ENCODE measurements at places on chromosomes 6 and 20. TPM values are rescaled to one million over a fixed set of nuclear protein-coding genes. Genes with fewer than 3 reads are reported as not detected.
A peak's percentile ranks its signal among the peaks of the same experiment; 100 is the strongest.

- DNase-seq: no peak
- H3K36me3 ChIP-seq: no peaks in the 10 kb centered on the region
- H3K4me1 ChIP-seq: no peaks in the 10 kb centered on the region
- H3K4me3 ChIP-seq: no peak overlapping the region
Observed at GRCh38 chr6:167435209-167435728, 110.4 kb downstream of the TTLL2 start.

Gene VWA7
- 8.1 TPM for total RNA-seq

DNA sequence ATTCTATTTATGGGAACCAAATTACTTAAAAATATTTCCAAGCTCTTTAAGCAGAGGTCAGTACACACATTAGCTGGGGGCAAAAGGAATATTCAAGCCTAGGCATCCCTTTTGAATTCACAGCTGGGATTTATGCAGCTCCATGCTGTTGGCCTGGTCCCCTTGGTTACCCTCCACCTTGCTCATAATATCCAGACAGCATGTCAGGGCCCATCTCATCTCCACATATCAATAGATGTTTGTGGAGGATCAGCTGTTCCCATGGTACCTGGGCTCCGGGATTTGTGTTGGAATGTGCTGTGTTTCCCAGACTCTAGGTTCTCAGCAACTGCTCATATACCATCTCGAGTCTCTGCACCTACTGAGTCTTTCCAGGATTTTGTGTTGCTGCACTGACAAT is 534.8 kb downstream of the BMP2 start:
- no peaks in the 10 kb centered on the region for H3K27me3 ChIP-seq
- no peaks in the 10 kb centered on the region for H3K36me3 ChIP-seq
- DNase-seq: no peak
- no peak overlapping the region for H3K4me3 ChIP-seq
- H3K27ac ChIP-seq: no peak overlapping the region

GRCh38 chr20:53020834-53021233 is 48.7 kb downstream of the TSHZ2 start:
- H3K36me3 ChIP-seq: no peaks in the 10 kb centered on the region
- no peak overlapping the region for H3K4me3 ChIP-seq
- no peak overlapping the region for H3K27ac ChIP-seq
- no peaks in the 10 kb centered on the region for H3K4me1 ChIP-seq
- no peaks in the 10 kb centered on the region for H3K27me3 ChIP-seq

GRCh38 chr6:116279232-116280160 is at the start of gene TSPYL1:
Gene TSPYL1, minus strand, starts transcription at chr6:116279930. Its CDS starts 100 bp downstream, at chr6:116279830.
- no peaks in the 10 kb centered on the region for H3K27me3 ChIP-seq
- peak within 1 kb of the TSS; percentile 80 for H3K4me3 ChIP-seq
- no peaks in the 10 kb centered on the region for H3K36me3 ChIP-seq
- peak; percentile 97 for DNase-seq

DNA sequence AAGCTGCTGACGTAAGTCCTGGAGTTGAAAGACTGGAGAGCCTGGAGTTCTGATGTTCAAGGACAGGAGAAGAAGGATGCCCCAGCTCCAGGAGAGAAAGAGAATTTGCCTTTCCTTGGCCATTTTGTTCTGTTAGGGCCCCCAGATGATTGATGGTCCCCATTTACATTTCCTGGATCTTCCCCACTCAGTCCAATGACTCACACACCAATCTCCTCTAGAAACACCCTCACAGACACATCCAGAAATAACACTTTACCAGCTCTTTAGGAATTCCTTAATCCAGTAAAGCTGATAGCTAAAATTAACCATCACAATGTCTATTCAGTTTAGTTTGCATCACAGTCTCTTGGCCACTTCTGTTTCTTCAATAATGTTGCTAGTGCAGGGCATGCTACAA is 260.2 kb upstream of the IRAK1BP1 start:
- H3K4me1 ChIP-seq: no peaks in the 10 kb centered on the region
- H3K27me3 ChIP-seq: no peaks in the 10 kb centered on the region
- no peak overlapping the region for H3K27ac ChIP-seq
- H3K36me3 ChIP-seq: no peaks in the 10 kb centered on the region
- no peak overlapping the region for H3K4me3 ChIP-seq
- DNase-seq: no peak

Gene ZMYND8
- 56.5 TPM for total RNA-seq

- DNase-seq: no peak
- H3K27me3 ChIP-seq: no peaks in the 10 kb centered on the region
- peak overlapping the region; percentile 43 for H3K27ac ChIP-seq
- H3K4me1 ChIP-seq: peaks cover 69% of the 10 kb centered on the region
- H3K4me3 ChIP-seq: no peak overlapping the region
Observed at GRCh38 chr6:113647143-113647889, 209.8 kb upstream of the MARCKS start.

Gene SLC44A4
- total RNA-seq: 389 TPM

Gene SLC22A3
- total RNA-seq: 4.5 TPM

DNA sequence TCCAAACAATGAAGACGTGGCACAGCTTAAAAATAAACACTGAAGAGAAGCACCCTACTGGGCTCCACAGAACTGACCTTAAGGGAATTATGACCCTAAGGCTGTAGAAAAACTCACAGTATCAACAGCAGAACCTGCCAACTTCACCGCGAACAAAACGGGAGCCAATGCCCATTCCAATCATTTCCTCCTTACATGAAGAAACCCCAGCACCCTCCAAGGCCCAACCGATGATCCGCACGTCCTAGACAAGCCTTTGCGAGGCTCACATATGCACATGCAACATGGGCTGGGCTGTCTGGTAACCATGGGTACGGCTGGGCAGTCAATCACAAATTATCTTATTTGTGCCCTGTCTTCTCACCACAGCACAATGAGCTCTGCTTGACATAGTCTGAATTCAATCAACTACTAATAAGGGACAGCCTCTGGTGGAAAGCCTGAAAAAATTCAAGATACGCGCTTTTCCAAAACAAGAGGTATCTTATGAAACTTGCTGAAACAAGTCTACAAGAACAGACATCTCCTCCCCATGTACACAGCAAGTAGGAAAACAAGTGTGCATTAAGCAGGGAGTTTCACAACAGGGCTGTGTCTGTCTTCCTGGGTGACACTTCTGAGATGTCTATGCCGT is 1.7 kb downstream of the DIDO1 start:
- peak; percentile 40 for DNase-seq
- no peaks in the 10 kb centered on the region for H3K36me3 ChIP-seq
- no peaks in the 10 kb centered on the region for H3K27me3 ChIP-seq
- H3K4me1 ChIP-seq: peaks cover 64% of the 10 kb centered on the region
- peak overlapping the region; percentile 99 for H3K27ac ChIP-seq

Gene KCNK16
- total RNA-seq: not detected

DNA sequence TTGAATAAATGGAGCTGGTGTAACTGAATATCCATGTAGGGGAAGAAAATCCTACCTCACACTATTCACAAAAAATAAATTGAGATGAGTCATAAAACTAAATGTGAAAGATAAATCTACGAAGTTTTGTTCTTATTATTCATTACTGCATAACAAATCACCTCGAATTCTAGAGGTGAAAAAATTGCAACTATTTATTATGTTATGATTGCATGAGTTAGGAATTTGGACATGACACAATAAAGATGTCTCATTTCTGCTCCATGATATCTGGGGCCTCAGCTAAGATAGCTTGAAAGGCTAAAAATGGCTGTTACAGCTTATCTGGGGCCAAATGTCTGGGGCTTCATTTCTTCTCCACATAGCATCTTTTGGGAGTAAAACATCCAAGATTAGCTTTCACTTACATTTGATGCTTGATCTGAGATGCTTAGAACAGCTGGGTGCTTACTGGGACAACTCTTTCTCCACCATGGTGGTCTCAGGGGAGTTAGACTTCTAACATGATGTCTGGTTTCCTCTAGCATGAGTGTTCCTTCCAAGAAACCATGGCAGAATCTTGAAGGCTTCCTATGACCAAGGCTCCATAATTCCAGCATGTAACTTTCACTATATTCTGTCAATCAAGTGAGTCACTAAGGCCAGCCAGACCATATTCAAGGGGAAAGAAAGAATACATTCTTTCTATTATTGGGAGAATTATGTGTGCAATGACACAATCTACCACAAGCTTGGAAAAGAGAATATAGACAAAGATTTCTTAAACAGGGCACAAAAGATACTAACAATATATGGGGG is 30.1 kb downstream of the OR2B6 start:
- H3K4me3 ChIP-seq: no peak overlapping the region
- no peaks in the 10 kb centered on the region for H3K36me3 ChIP-seq
- no peaks in the 10 kb centered on the region for H3K4me1 ChIP-seq
- DNase-seq: no peak

DNA sequence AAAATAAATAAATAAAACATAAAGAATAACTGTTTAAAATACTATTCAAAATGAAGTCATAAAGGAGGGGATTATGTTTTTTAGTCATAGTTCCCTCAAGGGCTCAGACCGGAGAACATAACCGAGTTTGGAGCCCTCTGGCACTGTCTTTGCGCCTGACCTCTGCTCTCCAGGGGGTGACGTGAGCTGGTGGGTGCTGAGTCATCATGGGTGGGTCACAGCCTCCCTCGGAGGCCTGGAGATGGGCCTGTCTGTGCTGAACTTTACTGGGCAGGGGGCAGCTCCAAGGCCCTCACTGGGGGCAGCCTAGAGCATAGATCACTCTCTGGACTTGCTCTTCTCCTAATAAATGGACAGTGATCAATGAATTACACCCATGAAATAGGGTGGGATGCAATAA is 3.1 kb upstream of the MAVS start:
- peak overlapping the region; percentile 77 for H3K27ac ChIP-seq
- H3K36me3 ChIP-seq: no peaks in the 10 kb centered on the region
- H3K4me1 ChIP-seq: peaks cover 17% of the 10 kb centered on the region
- peak; percentile 42 for DNase-seq
- no peak overlapping the region for H3K4me3 ChIP-seq

DNA sequence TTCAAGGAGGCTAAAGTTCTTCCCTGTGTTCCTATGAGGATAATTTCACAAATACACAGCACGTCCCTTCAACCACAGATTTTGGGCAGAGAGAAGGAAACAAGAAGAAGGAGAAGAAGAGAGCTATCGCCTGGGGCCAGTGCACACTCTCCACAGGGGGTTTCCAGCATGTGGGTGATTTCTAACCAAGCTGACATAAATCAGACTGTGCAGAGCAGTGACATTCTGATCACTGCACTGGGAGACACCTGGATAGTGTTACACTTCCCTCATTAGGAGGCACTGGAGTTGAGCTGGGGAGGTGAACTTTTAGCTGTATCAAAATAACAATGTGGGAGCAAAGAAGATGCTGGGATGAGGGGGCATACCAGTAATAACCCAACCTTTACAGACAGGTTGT is 71.8 kb upstream of the CENPW start:
- H3K4me3 ChIP-seq: no peak overlapping the region
- H3K36me3 ChIP-seq: no peaks in the 10 kb centered on the region
- peaks cover 12% of the 10 kb centered on the region for H3K4me1 ChIP-seq
- no peaks in the 10 kb centered on the region for H3K27me3 ChIP-seq

Gene STK35
- 25.3 TPM for total RNA-seq

DNA sequence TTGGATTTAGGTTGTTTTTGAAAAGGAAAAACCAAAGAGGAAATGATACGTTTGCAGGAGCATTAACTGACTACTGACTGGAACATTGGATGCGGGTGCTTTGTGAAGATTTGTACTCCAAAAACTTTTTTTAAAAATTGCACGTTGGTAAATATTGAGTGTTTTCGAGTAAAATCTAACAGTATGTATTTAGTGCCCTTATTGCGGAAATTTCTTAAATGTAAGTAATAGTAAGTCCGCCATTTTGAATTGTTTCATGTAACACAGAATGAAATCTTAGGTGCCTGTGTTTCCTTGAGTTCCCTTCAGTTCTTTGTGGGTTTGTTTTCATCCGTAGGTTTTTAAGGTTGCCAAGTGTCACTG is 15.2 kb upstream of the LIN28B start:
- no peak overlapping the region for H3K27ac ChIP-seq
- no peak overlapping the region for H3K4me3 ChIP-seq
- peaks cover 10% of the 10 kb centered on the region for H3K4me1 ChIP-seq
- peaks cover 94% of the 10 kb centered on the region for H3K27me3 ChIP-seq
- DNase-seq: no peak

Gene BMP5
- total RNA-seq: 5.6 TPM

- no peak overlapping the region for H3K27ac ChIP-seq
- H3K36me3 ChIP-seq: peaks cover 3% of the 10 kb centered on the region
- no peaks in the 10 kb centered on the region for H3K4me1 ChIP-seq
- no peaks in the 10 kb centered on the region for H3K27me3 ChIP-seq
- no peak overlapping the region for H3K4me3 ChIP-seq
Observed at GRCh38 chr20:58260006-58260405, 31.6 kb upstream of the ANKRD60 start.

- no peaks in the 10 kb centered on the region for H3K27me3 ChIP-seq
- H3K36me3 ChIP-seq: no peaks in the 10 kb centered on the region
- H3K4me1 ChIP-seq: no peaks in the 10 kb centered on the region
- DNase-seq: no peak
- H3K27ac ChIP-seq: no peak overlapping the region
- no peak overlapping the region for H3K4me3 ChIP-seq
Observed at GRCh38 chr6:135195041-135195440, 13.9 kb downstream of the MYB start.

GRCh38 chr6:44176130-44176761 is 17.6 kb downstream of the CAPN11 start:
- H3K4me1 ChIP-seq: no peaks in the 10 kb centered on the region
- H3K4me3 ChIP-seq: no peak overlapping the region
- no peak overlapping the region for H3K27ac ChIP-seq
- no peak for DNase-seq
- no peaks in the 10 kb centered on the region for H3K27me3 ChIP-seq

Gene DBNDD2
- 79.6 TPM for total RNA-seq

Gene BIRC7
- total RNA-seq: 1.6 TPM

Gene HEY2
- total RNA-seq: 0.41 TPM

DNA sequence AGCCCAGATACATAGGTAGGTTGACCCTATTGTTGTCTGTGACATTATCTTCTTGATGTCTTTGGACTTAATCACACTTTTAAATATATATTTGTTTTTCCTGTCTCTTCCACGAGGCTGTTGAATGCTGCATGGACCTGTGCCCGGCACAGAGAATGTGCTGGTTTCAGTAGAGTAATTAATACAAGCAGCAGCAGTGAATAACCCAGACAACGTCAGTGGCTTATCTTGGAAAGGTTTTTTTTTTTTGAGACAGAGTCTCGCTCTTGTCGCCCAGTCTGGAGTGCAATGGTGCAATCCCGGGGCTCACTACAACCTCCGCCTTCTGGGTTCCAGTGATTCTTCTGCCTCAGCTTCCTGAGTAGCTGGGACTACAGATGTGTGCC is 108.2 kb downstream of the CDH26 start:
- DNase-seq: no peak
- no peaks in the 10 kb centered on the region for H3K4me1 ChIP-seq
- H3K27me3 ChIP-seq: no peaks in the 10 kb centered on the region
- no peaks in the 10 kb centered on the region for H3K36me3 ChIP-seq
- no peak overlapping the region for H3K27ac ChIP-seq
- H3K4me3 ChIP-seq: no peak overlapping the region

Gene SLC35D3
- total RNA-seq: not detected

GRCh38 chr6:5214570-5215052 is 46.1 kb downstream of the LYRM4 start:
- H3K4me1 ChIP-seq: no peaks in the 10 kb centered on the region
- H3K4me3 ChIP-seq: no peak overlapping the region
- H3K27ac ChIP-seq: no peak overlapping the region

Gene LY6G5C
- not detected for total RNA-seq
